ENCODE measurements at places on chromosomes 7 and 10.

DNA sequence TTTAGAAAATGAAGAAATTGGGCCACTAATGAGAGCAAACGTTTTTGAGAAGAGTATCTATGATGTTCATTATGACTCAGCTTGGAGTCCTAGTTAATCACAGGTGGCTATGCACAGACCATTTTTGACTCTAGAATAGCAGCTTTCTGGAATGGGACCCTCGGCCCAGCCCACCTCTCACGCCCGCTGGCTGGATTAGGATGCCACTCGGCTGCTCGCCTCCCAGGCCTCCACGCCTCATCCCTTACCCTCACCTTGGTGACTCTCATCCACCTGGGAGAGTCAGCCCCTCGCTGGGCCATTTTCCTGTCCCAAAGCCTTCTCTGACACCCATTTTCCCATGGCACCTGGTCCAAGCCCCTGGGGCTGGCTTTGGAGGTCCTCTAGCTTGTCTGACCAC is 173.6 kb downstream of the ADAM12 start:
- no peak for DNase-seq

DNA sequence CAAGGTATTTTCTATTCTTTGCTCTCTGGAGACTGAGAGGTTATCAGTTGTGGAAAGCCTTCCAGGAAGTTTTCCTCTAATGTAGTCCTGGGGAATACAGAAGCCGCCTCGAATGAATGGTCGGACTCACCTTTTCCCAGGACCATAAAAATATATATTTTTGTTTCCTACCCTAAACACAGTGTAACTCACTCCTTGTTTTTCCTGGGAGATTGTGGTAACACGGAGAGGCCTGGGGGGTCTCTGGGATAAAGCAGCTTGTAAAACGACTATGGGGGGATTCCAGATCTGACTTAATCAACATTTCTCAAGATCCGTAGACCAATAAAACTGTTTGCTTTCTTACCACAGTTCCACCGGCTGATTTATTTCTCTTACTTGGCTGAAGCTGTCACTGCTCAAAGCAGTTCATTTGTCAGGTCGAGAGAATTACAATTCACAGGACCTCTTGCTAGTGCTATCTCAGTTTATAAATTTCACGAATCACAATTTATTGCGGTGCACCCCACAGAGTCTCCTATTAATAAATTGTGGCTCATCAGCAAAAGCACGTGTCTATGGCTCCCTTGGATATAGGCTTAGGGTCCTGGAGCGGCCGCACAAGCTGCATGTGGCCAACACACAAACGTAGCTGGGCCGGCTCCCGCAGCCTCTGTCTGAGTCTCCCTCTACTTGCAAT is 176.3 kb upstream of the BMPER start:
- no peak for DNase-seq

DNA sequence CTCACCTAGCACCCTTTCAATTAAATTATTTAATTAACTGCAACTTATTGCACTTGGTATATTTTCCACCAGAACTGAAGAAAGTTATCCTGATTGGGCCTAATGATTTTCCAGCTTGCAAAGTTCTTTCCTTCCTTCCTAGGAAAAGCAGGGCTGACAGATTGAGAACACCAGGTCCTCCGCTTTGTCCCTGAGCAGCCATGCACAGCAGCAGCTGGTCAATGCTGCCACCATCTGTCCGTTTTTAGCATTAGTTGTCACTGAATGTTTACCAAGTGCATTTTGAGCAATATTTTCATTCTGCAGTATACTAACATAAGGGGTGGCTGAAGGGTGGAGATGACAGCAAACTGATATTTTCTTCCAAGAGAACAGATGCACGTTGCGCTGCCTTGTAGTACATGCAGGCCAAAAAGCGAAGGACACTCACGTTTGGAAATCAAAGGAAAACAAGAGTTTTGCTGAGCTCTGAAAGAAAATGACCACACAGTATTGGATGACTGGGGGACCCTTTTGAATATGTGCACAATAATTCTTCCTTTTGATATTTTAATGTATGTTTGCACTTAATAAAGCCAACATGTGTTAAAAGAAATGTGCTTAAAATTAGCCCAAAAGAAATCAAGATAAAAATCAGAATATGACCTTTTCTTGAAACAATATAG is 248.8 kb upstream of the PTN start:
- no peak for DNase-seq

- DNase-seq = no peak
These were observed 103.3 kb downstream of the CFAP58 start for GRCh38 chr10:104456802-104457542.

DNA sequence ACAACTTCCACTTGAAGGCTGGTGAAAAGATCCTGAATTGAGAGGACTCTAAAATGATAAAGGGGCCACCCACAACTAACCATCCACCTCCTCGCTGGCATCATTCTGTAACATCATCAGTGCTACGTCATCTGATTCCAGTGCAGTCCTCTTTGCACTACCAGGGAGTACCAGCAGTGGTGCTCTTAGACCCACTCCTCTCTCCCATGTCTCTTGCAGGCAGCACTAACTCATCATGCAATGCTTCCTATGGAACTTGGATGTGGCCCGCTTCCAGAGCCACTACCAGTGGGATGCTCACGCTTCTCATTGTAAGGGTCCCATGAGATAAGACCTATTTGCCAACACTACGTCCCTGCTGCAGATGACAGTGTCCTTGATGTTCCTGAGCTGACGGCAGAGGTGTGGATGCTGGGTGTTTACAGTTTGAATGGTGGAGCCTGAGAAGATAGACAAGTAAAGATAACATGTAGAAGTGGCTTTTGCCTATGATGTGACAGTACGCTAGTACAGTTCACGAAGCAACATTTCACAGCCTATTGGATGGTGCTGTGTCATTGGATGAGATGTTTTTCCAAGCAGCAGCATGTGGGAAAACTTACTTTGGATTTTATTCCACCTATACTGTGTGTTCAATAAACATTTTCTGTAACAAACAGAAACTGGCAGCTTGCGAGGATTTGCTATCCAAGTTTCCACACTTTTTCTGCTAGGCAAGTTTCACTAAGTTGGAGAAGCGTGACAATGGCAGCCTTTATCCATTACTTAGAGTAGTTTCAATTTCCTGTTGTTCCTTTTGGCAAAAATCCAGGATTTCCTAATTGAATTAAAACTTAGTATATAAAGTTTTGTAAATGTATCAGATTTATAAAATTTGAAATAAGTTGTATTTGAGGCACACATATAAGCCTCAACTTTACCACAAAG is 35.8 kb upstream of the COBL start:
- no peak for DNase-seq

GRCh38 chr10:71629131-71629530 is 90.4 kb downstream of the C10orf105 start:
- DNase-seq = no peak

DNA sequence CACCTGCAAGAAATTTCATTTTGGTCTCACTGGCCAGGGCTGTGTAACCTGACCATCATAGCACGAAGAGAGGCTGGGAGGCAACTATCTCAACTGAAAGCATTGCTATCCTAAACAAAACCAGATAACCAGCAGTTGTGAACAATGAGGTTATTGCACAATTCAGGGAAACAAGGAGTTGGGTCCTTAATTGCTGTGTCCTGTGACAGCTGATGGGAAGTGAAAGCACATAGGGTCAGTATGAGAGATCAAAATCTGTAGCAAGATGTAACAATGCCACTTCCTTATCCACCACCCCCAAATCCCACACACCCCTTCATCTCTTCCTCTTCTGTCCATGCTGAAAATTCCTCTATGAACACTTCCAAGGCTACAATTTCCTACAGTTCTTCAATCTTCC is 80.2 kb downstream of the HTR7 start:
- DNase-seq = no peak

- no peak for DNase-seq
These were observed 367.8 kb upstream of the IGFBP3 start for GRCh38 chr7:46288861-46289260.

DNA sequence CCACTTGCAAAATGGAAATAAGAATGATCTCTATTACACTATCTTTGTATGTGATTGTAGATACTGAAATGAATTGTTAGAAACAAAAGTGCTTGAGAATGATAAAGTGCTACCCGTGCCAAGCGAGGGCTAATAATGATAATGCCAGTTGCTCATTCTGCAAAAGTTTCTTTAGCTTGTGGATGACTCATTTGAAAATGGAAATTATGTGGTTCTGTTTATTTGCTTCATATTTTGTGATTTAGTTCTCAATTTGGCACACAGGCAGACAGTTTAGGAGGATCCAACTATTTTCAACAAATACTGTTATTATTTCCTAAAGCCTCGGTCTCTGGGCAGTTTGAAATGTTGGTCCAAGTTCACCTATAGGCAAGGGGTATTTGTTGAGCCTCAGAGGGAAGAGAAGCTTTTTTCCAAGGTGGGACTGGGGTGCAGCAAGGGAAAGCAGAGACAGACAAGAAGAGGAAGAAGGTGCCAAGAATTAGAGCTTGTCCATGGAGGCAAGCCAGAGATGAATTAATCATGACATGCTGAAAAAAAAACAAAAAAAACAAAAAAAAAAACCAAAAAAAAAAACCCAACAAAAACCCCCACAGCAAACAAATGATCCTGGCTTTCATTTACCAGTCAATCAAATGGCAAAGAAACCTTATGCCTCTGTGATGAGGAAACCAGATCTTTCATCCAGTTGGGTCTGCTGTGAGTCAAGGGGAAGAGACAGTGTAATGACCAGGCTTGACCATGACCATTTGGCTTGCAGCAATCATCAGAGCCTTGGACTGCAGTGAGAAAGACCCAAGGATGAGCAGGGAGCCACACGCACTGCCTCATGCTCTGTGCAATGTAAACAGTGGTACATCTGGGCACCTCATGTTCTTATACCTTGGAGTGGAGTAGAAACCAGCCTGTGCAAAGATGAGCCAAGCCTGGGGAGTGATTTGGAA is 285.0 kb upstream of the HABP2 start:
- DNase-seq = no peak

DNA sequence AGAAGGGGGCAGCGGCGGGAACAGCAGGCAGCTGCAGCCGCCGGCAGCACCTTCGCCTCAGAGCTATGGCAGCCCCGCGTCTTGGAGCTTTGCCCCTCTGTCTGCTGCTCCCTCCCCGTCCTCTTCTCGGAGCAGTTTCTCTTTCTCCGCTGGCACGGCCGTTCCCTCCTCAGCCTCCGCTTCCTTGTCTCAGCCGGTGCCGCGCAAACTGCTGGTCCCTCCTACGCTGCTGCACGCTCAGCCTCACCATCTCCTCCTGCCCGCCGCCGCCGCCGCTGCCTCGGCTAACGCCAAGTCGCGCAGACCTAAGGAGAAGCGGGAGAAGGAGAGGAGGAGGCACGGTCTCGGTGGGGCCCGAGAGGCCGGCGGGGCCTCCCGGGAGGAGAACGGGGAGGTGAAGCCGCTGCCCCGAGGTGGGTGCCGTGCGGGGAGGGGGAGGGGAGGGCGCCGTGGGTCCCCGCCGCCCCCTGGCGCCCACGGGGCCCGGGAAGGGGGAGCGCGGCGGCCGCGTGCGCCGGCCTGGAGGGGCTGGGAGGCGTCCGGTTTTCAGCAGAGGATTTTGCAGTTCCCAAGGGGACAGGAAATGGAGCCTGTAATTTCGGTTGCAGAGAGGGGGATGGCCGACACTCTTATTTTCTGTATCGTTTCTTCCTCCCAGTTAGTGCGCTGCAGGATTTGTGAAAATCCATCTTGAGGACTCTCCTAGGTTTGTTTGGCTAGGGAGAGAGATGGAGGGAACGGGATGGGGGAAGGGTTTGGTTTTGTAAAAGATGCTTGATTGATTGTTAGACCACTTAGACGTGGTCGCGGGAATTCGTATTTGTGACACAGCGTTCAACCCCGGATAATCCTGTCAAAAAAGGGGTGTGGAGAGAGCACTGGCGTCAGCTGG is 630 bp downstream of the RSBN1L start:
- DNase-seq = peak; percentile 79

- DNase-seq = no peak
These were observed 688.1 kb downstream of the LRMDA start for GRCh38 chr10:76119515-76119914.

- DNase-seq = no peak
These were observed 625.8 kb upstream of the SORCS1 start for GRCh38 chr10:107790271-107790670.

GRCh38 chr7:133609806-133610205 is 356.9 kb downstream of the EXOC4 start:
- no peak for DNase-seq

DNA sequence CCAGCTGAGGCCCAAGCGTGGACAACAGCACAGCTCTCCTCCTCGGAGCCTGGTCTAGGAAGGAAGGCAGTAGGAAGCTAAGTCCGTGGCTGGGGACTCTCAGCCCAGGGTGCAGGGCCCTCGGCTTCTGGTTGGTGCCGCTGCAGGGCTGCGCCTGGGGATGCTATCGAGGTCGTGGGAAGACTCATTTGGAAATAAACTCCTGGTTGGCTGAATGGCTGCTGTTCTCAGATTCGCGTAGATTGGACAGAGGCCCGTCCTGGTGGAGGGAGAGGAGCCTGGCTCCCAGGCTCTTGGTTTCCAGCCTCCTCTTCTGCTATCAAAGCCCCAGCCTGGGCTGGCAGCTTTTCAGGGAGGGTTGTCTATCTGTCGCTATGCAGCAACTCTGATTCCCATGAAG is 152.6 kb upstream of the FZD8 start:
- DNase-seq = no peak

- DNase-seq = no peak
These were observed 203.7 kb downstream of the TSPAN12 start for GRCh38 chr7:120654241-120654640.

- DNase-seq = no peak
These were observed 22.3 kb downstream of the MDFIC start for GRCh38 chr7:114943953-114944744.

DNA sequence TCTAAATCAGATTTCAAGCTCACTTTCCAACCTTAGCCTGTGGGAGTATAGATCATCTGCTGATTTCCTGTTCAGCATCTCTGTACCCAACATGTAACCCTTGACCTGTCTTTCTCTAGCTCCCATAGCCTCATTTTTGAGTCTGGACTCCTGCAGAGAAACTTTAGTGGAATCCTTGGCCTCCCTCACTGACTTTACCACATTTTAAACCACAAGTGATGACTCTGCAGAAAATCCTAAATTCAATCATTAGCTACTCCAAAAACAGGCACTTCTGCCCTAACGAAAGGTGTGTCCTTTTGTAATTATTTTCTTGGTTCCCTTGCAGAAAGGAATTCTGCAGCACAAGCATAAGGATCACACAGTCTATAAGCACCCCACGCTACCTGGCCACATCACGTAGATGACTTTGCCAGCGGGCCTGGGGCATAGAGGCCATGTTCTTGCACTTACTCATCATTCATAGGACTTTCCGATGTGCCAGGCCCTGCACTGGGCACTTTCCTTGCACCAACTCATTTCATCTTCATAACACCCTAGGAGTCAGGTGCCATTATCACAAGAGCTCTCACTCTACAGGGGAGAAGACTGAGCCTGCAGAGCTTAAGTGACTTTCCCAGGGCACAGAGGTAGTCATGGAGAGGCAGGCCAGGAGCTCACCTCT is 57.2 kb upstream of the OPALIN start:
- DNase-seq = no peak

DNA sequence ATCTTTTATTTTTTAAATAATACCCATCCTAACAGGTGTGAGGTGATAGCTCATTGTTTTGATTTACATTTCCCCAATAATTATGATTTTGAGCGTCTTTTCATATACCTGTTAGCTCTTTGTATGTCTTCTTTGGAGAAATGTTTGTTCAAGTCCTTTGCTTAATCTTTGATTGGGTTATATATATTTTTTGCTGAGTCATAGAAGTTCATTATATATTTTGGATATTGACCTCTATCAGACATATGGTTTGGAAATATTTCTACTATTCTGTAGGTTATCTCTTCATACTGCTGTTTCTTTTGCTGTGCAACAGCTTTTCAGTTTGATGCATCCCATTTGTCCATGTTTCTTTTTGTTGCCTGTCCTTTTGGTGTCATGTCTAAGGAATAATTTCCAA is 23.6 kb upstream of the HYAL4 start:
- DNase-seq = no peak

GRCh38 chr7:134919240-134919641 is 67.1 kb upstream of the AGBL3 start:
- no peak for DNase-seq
